Right renal pelvis (tissue), 4 donors: ENCODE measurements at places on chromosomes 11 and 22.

GRCh38 chr11:128552783-128553661 is 34.3 kb downstream of the ETS1 start:
- no peak for DNase-seq

DNA sequence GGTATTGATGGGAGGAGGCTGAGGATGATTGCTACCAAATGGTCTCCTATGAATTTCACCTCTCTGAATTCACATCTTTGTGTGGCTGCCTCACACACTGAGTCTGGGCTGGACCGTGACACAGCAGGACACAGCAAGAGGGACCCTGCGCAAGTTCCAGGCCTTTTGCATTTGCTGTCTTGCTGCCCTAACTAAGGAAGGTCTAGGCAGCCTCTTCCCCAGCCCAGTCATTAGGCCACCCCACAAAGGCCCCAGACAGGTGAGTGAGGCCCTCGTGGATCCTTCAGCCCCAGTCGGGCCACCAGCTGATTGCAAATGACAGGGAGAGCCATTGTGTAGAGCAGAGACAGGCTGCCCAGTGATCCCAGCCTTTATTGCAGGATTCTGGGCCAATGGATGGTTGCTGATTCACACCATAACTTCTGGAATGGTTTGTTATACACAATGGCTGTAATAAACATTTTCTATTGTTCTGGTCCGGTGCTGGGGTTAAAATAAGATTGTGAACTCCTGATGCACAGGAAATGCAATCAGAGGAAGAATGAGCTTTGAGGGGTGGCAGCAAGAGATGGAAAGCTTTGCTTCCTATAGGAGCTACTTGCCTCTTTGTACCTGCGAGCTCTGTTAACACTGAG is 28.5 kb upstream of the CSNK2A3 start:
- no peak for DNase-seq

DNA sequence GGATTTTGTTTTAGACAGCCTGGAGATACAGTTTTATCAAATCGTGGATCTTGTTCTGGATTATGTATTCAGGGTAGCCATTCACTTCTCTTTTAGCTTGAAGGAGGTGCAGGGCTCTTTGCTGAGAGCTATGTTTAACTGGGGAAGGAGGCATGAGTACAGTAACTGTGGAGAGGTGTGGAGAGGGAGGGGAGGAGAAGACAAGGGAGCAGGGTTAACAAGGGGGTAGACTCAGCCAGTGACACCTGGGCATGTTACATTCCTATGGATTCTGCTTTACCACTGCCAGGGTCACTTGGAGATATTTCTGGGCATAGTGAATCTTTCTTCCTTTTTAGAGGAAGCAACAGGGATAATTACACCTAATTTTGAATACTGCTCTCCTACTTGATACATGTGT is 536.0 kb downstream of the TMEM135 start:
- no peak for DNase-seq

- peak; percentile 67 for DNase-seq
Observed at GRCh38 chr22:41048791-41049717, 43.3 kb upstream of the EP300 start.

DNA sequence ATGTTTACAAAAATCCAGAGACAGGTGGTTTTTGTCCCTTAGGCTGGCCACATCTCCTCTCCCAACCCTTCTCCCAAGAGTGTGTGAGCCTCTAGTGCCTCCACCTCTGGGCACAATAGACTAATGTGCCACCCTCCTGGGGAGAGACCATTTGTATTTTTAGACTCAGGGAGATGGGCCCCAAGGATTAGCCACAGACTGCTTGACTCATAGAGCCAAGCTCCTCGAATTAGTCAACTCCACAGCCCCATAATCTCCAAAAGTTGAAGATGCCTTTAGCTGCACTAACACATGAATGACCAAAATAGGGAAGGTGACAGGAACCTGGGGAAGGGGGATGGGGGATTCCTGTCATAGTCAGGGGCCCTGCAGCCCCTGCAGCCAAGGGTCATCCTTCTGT is 53.0 kb upstream of the LRRC32 start:
- no peak for DNase-seq

DNA sequence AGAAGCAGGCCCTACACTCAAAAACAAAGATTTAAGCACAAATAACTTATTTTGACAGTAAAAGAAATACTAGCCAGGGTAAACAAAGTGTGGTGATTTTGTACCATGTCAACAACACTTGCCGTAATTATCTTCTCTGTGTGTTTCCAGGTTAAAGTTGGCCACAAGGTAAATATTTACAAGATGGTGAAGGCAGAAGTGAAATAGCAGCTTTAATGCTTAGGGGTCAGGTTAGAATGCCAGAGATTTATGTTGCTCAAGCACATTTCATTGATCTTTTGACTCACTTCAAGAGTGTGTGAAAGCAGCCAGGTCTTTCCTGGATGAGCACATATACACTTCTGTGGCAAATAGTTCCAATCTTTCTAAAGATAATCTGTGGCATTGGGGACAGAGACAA is 270.2 kb upstream of the LUZP2 start:
- no peak for DNase-seq

- no peak for DNase-seq
Observed at GRCh38 chr22:24039046-24039445, 27.9 kb downstream of the CABIN1 start.

GRCh38 chr11:49424136-49424535 is 215.7 kb upstream of the FOLH1 start:
- no peak for DNase-seq

- DNase-seq: peak; percentile 84
Observed at GRCh38 chr11:133064152-133064877, 468.0 kb downstream of the OPCML start.

GRCh38 chr11:69537855-69538640 is 56.6 kb downstream of the LINC01488 start:
- DNase-seq: no peak

- no peak for DNase-seq
Observed at GRCh38 chr22:37353839-37354238, 71.5 kb downstream of the CYTH4 start.

DNA sequence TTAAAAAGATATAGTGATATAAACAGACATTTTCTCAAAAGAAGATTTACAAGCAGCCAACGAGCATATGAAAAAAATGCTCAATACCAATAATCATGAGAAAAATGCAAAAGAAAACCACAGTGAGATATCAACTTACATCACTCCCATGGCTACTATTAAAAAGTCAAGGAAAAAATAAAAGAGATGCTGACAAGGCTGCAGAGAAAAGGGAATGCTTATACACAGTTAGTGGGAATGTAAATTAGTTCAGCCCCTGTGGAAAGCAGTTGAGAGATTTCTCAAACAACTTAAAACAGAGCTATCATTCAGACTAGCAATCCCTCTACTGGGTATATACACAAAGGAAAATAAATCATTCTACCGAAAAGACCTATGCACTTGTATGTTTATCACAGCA is 97.1 kb upstream of the CARD18 start:
- no peak for DNase-seq

GRCh38 chr11:126224647-126225294 is 13.2 kb downstream of the FAM118B start:
- DNase-seq: no peak

GRCh38 chr11:122271745-122272144 is 155.7 kb upstream of the BLID start:
- DNase-seq: no peak

DNA sequence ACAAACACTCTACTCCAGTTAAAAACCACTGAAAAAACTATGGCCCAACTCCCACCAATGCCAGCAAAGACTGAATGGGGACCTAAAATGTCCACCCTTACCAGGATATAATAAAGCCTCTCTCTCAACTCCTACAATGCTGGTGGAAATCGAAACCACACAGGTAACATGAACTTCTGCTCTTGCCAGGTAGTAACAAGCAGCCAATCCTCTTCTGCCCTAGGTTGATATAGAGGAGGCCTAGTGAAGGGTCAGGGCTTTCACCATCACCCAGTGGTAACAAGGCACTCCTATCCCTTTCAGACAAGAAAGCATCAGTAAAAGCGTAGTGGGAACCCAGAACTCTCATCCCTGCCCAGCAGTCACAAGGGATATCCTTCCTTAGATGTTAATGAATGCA is 22.6 kb downstream of the DCUN1D5 start:
- DNase-seq: no peak

DNA sequence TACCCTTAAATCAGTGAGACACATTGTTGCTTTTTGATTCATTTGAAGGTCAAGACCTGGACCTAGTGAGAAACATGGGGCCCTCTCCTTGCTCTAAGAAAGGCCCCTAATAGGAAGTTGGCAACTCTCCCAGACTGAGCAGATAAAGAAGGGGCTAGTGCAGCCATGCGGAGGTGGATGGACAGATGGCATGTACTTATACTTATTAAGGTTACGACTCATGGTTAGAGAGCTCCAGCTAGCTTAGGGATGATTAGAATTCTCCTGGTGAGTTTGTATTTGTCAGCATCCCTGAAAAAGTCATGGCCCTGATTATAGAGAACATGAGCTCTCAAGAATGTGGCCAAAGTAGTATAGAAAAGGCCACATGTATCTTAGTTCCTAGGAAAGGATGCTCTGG is 112.1 kb upstream of the BDNF start:
- DNase-seq: no peak

- DNase-seq: no peak
Observed at GRCh38 chr11:20501252-20501651, 98.2 kb upstream of the SLC6A5 start.

DNA sequence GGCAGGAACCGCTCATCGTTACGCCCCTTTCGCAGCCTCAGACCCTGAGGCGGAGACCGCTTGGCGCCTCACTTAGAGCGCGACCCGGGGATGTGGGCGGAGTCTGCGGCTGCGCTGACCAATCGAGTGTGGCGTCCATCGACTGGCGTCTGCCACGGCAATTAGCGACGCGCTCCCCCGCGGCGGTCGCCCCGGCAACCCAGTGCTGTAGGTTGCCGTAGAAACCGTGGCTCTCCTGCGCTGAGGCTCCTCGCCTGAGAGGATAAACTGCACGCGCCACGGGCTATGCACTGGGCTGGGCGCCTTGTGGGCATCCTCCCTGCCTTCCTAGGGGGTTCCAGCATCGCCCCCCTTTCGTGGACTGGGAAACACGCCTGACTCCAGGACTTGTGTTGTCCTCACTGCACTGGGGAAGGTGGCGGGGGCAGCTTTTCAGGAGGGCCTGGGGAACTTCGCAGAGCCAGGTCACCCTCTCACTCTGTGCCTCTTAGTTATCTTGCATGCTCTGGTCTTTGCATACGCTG is 701 bp upstream of the P2RX6 start:
- peak; percentile 91 for DNase-seq

GRCh38 chr11:72815110-72815618 is 953 bp downstream of the ATG16L2 start:
- no peak for DNase-seq

- DNase-seq: no peak
Observed at GRCh38 chr22:41367680-41368542, 13.8 kb upstream of the TEF start.

DNA sequence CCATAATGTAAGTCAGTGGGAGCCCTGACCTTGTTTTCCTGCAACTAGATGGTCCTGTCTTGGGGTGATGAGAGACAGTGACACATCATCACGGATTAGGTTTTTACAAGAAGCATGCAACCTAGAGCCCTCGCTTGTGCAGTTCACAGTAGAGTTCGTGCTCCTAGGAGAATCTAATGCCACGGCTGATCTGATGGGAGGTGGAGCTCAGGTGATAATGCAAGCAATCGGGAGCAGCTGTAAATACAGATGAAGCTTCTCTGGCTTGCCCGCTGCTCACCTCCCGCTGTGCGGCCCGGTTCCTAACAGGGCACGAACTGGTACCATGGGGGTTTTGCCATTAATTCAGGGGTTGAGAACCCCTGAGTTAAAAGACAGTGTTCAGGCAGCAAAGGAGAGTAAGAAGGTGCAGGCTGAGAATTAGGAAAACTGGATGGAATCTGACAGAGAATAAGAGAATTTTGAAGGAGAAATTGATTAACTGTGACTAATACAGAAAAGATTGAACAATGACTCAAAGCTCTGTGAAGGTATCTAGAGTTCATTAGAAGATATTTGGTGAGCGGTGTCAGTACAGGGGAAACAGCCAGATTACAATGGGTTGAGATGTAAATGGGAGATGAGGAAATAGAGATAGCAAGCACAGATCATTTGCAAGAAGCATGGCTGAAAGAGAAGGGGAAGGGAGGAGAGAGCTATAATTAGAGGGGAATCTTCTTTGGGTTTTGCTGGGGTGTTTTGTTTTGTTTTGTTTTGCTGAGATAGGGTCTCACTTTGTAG is 21.0 kb downstream of the WEE1 start:
- DNase-seq: no peak

DNA sequence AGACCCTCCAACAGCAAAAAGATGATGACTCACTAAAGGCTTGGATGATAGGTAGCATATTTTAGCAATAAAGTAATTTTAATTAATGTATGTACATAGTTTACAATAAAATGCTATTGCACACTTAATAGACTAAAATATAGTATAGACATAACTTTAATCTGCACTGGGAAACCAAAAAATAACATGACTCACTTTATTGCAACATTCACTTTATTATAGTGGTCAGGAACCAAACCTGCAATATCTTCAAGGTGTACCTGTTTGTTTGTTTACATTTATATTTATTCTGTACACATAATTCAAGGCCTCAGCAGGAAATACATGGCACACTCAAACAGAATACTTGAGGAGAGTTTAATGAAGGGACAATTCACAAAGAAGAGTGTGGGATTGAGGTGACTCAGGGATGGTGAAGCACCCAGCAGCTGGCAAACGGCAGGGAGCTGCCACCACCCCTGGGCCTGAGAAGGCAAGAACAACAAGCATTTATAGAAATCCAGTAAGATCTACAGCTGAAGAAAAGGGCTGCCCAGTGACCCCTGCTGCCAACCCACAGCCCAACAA is 51.5 kb upstream of the POU2AF2 start:
- no peak for DNase-seq

GRCh38 chr22:40547729-40548143 is 88.8 kb downstream of the MRTFA start:
- no peak for DNase-seq

DNA sequence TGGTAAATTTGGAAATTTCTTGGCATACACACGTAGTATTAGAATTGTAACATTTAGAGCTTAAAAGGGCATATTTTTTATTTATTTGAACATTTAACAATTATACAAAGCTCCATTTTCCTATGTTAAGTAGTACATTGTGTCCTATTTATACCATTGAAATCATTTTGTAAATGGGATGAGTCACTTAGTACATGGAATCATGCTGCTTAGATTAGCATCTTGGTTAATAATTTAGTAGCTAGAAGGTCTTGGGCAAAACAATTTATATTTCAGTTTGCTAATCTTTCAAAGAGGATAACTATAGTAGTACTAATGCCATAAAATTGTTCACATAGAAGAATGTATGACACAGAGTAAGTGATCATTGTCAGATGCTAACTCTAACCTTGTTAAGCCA is 450.1 kb upstream of the LUZP2 start:
- no peak for DNase-seq

DNA sequence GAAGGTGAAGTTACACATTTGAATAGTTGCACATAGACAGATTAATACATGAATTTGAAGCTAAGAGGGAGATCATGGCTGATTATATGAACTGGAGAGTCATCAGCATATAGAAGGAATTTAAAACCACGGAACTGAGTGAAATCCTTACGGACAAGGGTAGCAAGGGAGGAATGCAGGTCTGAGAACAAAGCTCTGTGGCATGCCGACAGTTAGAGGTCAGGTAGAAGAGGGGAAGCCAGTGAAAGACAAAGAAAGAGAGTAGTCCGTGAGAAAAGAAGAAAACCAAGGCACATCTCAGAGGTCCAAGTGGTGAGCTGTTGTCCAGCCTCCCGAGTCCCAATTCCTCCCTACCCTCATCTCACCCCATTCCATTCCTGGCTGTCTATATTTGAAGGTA is 11.8 kb upstream of the SYT9 start:
- DNase-seq: no peak
